ENCODE measurements at places on chromosomes 12 and 14.
A peak's percentile ranks its signal among the peaks of the same experiment; 100 is the strongest.

DNA sequence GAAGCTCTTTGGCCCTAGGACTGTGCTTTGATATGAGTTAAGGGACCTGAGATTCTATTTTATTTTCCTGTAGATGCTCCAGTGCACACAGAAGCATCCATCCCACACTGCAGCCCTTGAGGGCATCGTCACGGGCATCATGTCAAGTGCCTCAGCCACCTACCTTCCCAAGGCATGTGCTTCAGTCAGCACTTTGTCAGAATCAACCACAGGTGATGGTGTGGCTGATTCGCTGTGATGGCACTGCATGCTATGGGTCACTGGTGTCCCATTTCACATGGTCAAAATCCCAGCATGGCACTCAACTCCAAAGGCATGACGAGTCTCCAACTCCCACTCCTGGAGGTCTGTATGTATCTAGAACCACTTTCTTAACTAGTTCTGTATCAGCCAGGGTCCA lies 100.8 kb downstream of the AACS start:
- no peak for DNase-seq

DNA sequence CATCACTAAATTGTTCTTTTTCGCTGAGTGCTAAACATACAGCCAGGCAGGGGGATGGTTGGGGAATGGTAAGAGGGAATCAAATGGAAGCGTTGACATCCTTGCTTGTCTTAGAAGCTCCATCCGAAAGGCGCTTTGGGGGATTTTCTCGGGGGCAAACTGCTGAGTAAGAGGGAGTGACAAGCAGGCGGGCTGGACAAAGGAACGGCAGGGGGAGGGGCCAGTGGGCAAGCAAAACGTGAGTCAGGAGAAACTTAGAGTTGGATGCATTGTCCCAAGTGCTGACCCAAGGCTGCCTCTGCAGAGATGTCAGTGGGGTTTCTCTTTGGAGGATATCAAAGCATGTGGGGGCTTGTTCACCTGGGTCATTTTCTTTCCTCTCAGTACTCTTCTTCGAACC lies 480.5 kb downstream of the VRK1 start:
- DNase-seq = peak; percentile 64

GRCh38 chr12:120054293-120054692 lies 62.3 kb downstream of the RAB35 start:
- DNase-seq = no peak

GRCh38 chr12:22916241-22916640 lies 291.3 kb downstream of the ETNK1 start:
- no peak for DNase-seq

DNA sequence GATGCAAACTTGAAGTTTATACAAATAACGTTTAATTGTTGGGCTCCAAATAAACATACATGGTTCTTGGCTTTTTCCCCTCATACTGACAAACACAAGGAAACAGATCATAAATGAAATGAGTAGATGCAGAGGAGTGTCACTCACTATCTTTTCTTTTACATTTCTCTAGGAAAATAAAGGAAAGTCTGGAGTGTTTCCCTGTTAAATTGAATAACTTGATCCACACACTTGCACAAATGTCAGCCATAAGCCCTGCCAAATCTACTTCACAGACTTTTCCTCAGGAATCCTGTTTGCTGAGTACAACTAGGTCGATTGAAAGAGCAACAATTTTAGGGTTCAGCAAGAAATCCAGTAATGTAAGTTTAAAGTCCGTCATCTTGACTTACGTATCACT lies 175.3 kb downstream of the PLCZ1 start:
- DNase-seq = no peak

- peak; percentile 39 for DNase-seq
These were observed 188.5 kb downstream of the ALX1 start for GRCh38 chr12:85468356-85469157.

DNA sequence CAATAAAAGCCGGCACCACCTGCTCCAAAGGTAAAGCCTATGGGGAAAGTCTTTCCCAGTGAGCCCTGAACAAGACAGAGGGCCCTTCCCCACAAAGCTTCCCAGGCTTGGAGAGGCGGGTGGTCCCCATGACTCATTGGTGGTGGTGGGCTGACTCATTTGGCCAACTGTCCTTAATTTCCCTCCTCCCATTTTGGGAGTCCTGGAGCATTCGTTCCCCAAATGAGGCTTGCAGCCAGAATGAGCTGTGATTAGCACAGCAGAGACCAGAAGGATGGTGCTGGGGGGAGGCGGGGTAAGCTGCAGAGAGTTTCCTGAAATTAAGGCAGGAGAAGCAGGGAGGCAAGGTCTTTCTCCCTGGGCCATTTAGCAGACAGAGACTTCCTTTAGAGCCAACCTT lies 241.7 kb downstream of the DPF3 start:
- DNase-seq = no peak
